HFF-Myc (cell line): ENCODE measurements at places on chromosomes 5 and 9.

DNA sequence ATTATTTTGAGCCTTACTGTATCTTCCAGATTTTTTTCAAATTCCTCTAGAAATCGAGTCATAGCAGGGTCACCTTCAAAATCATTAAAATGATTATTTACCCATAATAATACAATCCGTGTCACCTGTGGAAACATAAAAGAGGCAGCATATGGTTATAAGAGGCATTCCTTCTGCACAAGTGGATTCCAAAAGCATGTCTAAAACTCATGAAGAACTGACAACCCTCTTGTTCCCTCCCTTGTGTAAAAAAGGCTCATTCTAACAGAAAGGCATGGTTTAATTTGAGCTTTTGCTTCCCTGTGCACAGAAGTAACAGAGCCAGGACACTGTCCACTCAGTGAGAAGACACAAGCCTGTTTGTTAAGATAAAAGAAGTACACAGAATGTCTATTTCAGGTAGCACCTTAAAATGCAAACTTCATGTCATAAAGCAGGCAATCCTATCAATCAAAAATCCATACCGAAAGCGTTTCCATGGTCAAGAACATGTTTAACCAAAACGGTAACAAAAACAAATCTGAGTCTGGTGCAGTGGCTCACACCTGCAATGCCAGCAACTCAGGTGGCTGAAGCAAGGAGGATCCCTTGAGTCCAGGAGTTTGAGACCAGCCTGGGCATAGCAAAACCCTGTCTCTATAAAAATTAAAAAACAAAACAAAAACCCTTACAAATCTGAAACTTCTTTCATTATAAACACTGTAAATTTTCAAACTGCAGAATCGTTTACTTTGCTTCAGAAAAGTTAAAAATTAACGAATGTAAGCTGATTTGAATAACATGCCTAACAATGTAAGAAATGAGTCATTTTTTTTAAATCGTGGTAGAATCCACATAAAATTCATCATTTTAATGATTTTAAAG lies 139.3 kb downstream of the RAPGEF6 start:
- DNase-seq = no peak

DNA sequence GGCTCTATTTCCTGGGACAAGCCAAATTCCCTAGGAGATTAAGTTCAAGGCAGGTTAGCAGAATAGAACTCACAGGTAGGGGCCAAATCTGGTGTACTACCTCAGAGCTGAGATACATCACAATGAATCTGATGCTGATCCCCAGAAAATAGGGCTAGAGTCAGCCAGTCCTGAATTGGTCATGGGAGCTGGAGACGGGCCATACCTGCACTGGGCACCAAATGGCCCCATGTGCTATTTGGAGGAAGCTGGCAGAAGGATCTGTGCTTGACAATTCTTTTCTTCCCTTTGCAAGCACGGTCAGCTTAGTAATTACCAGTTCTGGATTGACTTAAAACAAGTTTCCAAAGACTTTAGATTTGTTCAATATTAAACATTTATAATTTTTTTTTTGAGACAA lies 10.4 kb upstream of the GNAQ start:
- no peak for DNase-seq

DNA sequence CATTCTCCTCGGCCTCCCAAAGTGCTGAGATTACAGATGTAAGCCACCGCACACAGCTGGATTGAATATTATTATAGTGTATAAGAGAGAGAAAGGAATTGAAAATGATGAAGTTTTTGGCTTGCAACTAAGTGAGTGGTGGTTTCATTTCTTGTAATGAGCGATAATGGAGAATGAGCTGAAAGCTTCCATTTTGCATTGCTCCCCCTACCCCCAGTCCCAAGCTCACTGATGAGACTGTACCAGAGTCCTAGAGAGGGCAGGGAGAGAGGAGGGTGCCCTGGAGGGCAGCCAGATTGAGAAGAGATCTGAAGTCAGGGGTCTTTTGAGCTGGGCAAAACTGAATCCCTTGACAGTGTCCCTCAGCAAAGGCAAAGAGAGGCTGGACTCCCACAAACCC lies 38.5 kb upstream of the CTNNA1 start:
- DNase-seq = no peak

DNA sequence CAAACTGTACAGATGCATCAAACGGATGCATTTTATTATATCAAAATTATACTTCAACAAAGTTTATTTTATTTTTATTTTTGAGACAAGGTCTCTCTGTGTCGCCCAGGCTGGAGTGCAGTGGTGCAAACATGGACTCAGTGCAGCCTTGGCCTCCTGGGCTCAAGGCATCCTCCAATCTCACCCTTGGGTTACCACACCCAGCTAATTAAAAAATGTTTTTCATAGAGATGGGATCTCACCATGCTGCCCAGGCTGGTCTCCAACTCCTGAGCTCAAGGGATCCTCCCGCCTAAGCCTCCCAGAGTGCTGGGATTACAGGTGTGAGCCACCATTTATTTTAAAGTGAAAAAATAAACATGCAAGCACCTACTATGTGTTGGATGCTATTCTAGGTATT lies 40.1 kb upstream of the STXBP1 start:
- DNase-seq = no peak

- DNase-seq = no peak
Observed at GRCh38 chr9:99222416-99223270, 561 bp downstream of the SEC61B start.

DNA sequence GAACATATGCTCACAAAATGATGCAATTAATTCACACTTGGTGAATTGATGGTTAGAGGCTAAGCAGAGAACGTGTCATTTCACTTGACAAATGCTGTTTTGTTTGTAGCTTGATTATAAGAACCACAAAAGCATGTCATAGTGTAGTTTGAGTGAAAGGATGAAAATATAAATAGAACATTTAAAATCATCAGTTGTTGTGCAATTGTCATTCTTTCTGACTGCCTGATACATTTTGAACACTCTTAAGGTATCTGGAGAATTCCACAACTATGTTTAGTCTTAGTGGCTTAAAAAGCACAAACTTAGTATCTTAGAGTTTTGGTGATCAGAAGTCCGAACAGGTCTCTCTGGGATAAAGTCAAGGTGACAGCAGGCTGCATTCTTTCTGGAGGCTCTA lies 129.4 kb downstream of the BASP1 start:
- DNase-seq = no peak

- no peak for DNase-seq
Observed at GRCh38 chr9:77092536-77092935, 73.1 kb downstream of the FOXB2 start.

- no peak for DNase-seq
Observed at GRCh38 chr5:78589923-78590322, 58.6 kb downstream of the LHFPL2 start.

GRCh38 chr9:89455356-89455824 lies 42.5 kb downstream of the SEMA4D start:
- DNase-seq = no peak

GRCh38 chr9:112087506-112087905 lies 87.6 kb downstream of the SUSD1 start:
- DNase-seq = no peak

DNA sequence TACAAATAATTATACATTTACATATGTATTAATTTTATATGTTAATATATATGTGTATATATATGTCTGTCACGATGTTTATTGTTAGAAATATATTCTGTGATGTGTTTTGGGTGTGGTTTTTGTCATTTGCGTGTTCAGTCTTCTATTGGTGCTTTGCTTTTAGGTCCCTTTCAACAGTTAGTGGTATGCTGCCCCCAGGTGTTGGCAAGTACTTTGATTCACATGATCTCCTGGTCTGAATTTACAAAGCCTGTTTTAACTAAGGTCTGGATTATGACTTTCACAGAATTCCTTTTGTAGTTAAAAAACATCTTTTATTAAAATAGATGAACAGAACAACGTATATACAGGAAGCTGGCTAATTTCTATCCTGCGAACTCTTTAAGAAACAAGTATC lies 271.5 kb downstream of the CCDC171 start:
- peak; percentile 29 for DNase-seq

- DNase-seq = no peak
Observed at GRCh38 chr9:68427216-68427977, 71.0 kb downstream of the PGM5 start.

DNA sequence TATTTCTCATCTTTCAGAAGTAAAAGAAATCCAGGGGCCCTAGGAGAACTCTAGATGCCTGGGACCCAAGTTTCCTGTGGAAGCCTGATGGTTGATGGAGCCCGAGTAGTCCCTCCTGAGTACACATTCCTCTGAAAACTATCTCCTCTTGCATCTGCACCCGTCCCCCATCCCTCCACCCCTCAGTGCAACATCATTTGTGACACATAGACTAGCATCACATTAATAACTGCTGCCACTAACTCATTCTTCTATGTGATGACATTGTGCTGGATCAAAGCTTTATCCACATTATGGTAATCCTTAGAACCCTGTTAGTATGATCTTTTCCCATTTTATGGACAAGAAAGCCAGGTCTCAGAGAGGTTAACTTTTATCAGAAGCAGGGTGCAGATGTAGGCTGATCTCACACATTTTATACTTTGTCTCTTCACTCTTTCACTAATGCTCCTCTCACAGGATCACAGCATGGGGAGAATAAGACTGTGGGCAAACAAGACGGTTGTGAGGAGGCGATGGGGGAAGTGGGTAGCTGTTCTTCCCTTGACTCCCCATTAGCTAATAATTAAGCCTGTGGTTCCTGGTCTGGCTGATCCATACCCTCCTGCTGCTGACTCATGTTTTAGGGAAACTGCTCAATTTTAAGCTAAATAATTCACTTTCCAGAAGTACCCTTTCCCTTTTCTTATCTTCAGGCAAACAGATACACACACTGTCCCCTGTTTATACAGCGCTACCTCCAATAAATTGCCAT lies 3.9 kb upstream of the HK3 start:
- no peak for DNase-seq

- DNase-seq = peak; percentile 97
Observed at GRCh38 chr5:74326571-74327338, 313.8 kb downstream of the ENC1 start.
